ENCODE measurements at places on chromosomes 4 and X.

DNA sequence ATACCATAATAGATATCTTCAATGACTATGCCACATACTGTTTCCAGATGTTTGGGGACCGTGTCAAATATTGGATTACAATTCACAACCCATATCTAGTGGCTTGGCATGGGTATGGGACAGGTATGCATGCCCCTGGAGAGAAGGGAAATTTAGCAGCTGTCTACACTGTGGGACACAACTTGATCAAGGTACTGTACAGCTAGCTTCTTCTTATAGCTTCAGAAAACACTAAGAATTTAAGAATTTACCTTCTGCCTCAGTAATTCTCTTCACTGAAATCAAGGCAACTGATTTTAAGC lies 805 bp downstream of the KLB start:
- no peak for DNase-seq

DNA sequence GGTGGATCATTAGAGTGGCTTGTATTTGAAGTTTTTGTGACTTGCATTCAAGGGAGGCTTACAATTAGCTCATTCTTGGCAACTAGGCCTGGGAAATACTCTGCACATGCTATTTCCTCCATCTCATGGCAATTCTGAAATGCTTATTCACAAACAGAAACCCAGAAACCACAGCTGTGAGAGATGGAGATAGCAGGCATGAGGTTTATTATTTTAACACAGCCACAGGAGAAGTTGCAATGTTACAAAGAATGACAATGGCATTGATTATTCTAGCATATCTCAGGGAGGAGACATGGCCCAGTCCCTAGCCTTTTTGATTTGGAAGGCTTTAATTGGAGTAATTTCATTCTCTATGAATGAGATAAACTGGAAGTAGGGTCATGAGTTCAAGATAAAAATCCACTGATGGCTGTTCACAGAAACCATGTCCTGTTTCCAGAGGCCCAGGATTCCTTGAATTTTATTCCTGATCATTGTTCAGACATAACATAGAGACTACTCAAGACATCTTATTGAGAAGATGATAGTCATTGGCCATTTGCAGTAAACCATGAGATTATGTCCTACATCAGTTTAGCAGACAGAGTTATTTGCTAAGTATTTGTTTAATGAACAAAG lies 123.9 kb downstream of the MID1 start:
- DNase-seq, result no peak

- DNase-seq, result no peak
These were observed 35.7 kb downstream of the MAGEB17 start for GRCh38 chrX:16202943-16203342.

DNA sequence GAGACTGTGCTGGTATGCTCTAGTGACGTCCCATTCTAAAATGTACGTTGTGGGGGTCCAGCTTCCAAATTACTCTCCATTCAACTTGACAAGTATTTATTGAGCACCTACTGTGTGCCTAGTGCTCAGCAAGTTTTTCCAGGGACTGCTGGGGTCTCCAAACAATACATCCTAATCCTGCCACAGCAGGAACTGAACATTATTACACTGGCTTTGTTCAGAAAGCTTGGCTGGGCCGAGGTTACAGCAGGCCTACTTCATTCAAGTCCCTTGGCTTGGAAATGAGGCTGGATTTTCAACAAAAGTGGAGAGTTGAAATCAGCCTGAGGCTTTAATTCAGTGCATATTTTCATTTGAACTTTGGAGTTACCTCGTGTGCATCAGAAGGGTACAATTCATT lies 78.0 kb downstream of the GUCY2F start:
- no peak for DNase-seq

GRCh38 chr4:178963446-178964045 lies 1521.3 kb upstream of the AGA start:
- no peak for DNase-seq

Data from stimulated activated CD4-positive, alpha-beta T cell treated with anti-CD3 and anti-CD28 coated beads, Interleukin-4, amount 100 ng/mL, for 24 hours (primary cell).